Activated CD4-positive, CD25-positive, alpha-beta regulatory T cell treated with anti-CD3 and anti-CD28 coated beads, Interleukin-2, amount 50 U/mL, for 16 hours (primary cell): ENCODE measurements at places on chromosomes 7 and 10.

GRCh38 chr7:132815130-132815529 is 238.9 kb upstream of the PLXNA4 start:
- no peak for DNase-seq

- no peak for DNase-seq
Measured at GRCh38 chr7:52995676-52996075, 39.8 kb upstream of the POM121L12 start.

- no peak for DNase-seq
Measured at GRCh38 chr7:88357781-88358525, 51.3 kb upstream of the STEAP4 start.

DNA sequence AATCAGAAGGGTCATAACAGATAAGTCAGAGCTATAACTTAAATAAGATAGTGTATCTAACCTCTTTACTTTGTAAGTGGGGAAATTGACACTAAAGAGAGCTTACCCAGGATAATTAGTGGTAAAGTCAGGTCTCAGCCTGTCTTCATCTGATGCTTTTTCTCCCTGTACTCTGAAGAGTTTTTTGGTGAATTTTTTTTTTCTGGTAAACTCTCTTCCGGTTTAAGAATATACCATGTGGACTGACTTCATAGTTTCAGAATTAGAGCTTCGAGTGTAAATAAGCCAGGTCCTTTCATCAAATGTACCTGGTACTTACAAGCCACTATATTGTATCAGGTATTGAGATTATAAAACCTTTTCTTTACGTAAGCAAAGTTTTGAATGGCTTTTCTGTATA is 6.8 kb downstream of the MINPP1 start:
- no peak for DNase-seq

DNA sequence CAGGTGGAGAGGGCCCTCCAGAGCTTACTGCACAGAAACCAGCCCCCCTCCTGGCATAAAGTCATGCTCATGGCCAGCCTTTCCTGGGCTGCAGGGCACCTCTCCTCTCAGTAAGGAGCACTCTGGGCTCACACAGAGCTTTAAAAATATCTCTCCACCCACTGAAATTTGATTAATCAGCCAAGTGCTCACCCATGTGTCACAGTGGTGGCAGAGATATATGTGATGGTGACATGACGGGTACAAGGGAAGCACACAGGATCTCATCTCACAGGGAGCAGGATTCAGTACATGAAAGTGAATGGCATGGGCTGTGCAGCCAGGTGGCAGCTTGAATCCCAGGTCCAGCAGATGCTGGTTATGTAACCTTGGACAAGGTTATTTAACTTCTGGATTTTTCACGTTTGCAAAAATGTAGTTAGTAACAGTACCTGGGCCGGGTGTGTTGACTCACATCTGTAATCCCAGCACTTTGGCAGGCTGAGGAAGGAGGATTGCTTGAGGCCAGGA is 144.8 kb downstream of the CALN1 start:
- no peak for DNase-seq
